ENCODE measurements at places on chromosomes 16 and 17.

GRCh38 chr17:28193241-28193640 is 125.8 kb upstream of the TMEM97 start:
- no peak for DNase-seq

DNA sequence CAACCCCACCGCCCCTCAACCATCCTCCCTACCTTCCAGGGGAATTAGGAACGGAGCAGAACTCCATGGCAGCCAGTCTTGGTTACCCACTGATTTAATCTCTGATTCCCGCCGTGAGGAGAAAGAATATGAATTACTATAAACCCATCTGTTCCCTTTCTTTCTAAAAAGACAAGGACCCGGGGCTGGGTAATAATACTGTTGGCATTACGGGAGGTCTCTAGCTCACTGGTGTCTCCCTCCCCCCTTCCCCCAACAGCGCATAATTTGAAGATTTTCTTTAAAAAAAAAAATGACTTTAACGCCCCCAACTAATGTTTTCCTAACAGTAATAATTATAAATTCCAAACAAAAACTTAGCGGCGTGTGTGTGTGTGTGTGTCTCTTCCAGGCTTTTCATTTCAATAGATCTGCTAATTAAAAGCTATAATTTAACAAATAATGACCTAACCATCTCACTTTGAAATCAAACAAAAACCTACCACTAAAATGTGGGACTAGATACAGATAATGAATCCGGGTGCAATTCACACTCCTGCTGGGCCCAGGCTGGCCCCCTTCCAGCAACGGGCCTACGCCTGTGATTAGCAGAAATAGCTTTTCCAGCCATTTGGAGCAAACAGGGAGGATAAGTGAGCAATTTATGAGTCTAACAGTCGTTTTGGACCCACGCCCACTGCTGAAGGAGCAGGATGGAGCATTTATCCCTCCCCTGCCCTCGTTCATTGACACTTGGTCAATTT is 18.2 kb upstream of the BHLHA9 start:
- DNase-seq, result no peak

- no peak for DNase-seq
Observed at GRCh38 chr17:64270885-64271284, 7.8 kb upstream of the TEX2 start.

DNA sequence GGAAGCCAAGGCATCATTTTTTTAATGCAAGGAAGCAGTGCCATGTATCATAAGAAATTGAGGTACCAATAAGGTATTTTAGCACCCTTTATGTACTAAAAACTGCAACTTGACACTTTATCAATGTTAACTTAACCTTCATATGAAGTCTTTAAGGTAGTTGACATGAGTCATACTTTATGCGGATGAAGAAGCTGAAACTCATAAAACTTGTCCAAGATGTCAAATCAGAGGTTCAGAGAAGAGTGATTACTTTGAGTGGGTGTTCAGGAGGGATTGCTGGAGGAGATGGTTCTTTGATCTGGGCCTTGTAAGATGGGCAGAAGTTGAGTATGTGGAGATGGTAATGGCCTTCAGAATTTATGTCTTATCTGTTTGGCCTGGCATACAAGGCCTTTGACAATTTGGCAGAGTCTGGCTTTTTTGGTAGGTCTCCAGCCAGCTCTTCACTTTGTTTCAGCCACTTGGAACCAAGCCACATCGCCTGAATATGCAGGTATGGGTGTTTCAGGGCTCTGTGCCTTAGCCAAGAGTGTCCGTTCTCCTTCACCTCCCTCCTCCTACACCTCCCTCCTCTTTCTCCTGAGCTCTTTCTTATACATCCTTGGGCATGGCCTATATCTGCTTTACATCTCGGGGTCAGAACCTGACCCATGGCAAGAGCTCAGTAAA is 23.7 kb downstream of the YPEL2 start:
- DNase-seq, result peak; percentile 57

DNA sequence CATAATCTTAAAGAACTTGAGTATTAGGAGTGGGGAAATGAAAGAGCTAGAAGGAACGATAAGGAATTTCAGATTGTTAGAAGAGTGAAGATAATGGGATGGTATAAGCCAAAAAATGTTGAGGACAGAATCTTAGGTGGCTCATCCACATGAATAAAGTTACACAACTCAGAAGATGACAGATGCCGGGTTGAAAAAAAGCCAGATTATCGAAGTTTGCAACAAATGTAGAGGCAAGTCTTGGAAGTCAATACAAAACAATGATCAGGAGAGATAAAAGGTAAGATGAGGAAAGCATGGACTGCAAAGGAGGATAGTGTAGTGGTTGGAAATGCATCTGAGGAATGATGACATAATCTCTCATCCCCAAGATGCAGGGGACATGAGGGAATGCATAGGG is 45.1 kb upstream of the TAOK1 start:
- no peak for DNase-seq

GRCh38 chr16:76910931-76911330 is 280.1 kb upstream of the MON1B start:
- no peak for DNase-seq

GRCh38 chr16:15571557-15571956 is 71.4 kb downstream of the MARF1 start:
- DNase-seq, result no peak

GRCh38 chr16:10938321-10938720 is 3.9 kb downstream of the DEXI start:
- DNase-seq, result no peak

DNA sequence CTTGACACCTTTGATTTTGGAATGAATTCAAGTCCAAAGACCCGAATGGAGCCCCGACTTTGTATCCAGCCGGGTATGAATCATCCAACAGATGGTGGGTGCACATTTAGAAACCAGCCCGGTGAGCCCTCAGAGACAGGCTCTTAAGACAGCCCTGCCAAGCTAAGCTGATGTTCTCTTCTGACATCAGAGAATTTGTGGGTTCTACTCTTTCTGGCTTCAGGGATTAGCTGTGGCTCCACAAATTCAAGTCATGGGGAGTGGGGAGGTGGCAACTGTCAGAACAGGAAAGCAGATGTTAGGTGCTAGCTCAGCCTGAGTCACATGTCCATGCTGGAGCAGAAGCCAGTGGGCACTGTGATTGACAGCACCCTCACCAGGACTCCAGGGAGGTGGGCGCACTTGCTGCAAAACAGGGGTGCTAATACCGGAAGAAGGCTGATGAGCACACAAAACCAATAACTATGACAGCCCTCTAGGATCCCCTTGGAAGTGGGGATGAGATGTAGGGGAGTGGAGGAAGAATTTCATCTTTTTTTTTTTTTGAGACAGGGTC is 31.4 kb upstream of the XYLT2 start:
- DNase-seq, result no peak

GRCh38 chr16:69106491-69107315 is 1.2 kb downstream of the HAS3 start:
- no peak for DNase-seq

GRCh38 chr16:56632156-56632847 is at the start of gene MT1M:
TSS of gene MT1M (plus strand) at chr16:56632659. CDS start at chr16:56632732, 73 bp downstream.
- peak; percentile 73 for DNase-seq

DNA sequence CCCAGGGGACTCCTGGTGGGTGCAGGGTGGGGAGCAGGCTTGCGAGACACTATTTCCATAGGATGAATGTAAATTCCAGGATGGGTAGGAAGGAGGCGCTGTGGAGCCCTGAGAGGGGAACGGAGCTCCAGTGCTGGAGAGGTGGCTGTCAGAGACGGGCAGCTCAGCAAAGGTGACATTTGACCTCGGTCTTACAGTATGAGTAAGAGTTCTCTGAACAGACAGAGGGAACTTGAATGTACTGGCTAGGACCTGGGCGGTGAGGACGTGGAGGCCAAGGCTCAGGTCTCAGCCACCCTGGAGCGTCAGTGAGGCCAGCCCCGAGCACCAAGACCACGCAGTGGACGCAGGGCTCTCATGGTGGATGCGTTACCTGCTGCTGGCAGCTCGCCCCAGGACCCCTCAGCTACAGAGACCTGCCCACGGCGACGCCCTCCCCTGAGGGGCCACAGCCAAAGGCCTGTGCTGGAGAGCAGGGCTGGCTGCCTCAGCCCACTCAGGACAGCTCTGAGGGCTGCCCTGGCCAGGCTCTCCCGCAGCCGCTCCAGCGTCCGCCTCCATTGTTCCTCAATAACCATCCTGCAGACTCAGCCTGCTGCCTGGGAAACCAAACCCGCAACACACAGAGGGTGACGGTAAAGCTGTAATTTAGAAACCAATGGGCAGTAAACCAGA is 65.9 kb upstream of the TNRC6C start:
- DNase-seq, result no peak

DNA sequence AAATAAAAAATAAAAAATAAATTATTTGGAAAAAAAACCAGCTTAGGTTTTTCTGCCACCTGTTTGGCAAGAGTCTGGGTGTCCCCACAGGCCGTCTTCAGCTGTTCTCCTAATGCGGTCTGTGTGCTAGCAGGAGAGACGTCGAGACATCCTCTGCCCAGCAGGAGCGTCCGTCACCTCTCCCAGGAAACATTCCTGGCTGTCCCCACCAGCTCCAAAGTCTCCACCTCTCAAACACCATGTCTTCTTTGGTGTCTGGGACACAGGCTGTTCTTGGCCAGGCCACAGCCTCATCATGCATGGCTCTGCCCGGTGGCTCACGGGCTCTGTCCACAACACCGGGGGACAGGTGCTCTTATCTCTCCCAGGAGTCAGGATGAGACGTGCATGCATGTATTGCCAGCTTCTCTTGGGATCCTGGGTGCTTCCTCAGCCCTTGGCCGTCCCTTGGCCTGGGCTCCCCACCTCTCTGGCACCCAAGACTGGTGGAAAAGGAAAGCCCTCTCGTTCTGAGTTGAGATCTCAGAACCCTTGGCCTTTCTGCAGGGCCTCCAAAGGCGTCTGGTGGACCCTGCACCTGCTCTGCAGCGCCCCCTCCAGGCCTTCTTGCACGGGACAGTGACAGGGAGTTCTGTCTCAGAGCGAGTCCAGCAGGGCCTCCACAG is 84.9 kb upstream of the CBX4 start:
- DNase-seq, result peak; percentile 42

Data from dorsolateral prefrontal cortex (tissue), 122 donors.